Large intestine (tissue), 12 donors: ENCODE measurements at places on chromosomes 3 and 15.

DNA sequence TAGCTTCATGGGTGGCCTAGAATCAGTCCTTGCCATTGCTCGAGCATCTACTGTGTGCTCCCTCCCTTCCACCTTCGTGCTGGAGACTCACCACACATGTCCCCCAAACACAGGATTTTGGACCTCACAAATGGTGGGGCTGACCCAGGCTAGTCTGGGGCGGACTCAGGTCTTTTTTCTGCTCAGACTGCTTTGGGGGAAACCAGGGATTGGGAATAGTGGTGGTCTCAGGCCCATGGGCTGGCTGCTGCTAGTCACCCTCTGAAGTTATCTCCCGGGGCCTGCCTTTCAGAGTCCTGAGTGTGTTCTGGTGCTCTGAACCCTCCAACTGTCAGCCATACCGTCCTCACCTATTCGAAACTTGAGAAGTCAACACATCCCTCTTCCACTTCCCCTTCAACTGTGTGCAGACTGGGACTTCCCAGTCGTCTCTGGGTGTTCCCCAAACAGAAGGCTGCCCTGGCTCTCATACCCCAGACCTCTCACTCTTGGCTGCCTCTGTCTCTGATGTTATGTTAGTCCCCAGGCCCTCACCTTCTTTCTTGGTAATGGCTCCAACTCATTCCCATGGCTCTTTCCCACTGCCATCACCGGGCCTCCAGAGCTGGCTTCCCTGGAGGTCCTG is 46.0 kb downstream of the PPCDC start:
- DNase-seq: no peak

- no peak for DNase-seq
Observed at GRCh38 chr3:39644176-39644575, 165.2 kb upstream of the MYRIP start.

GRCh38 chr3:126456211-126456610 is 19.5 kb downstream of the ZXDC start:
- no peak for DNase-seq

GRCh38 chr3:82229397-82229796 is 468.0 kb upstream of the GBE1 start:
- no peak for DNase-seq

DNA sequence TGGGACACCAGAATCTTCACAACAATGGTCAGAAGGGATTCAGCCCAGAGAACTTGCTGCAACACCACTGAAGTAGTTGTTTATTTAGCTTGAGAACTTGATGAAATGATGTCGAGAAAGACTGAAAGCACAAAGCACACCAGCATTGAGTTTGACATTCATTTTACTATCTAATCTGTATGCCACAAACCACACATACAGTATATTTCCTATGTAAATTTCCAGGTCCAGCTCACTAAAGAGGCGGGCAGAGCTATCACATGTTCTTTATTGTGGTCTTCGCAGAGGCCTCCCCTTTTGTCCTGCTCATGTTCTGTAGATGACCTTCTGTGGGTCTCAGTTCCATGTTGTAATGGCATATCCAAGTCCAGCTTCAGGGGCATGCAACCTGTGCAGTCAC is 10.4 kb upstream of the FMN1 start:
- no peak for DNase-seq
